ENCODE measurements at places on chromosomes 5 and 9.

GRCh38 chr5:58016877-58017276 lies 443.0 kb downstream of the PLK2 start:
- no peak for DNase-seq

- DNase-seq, result no peak
Observed at GRCh38 chr5:37248421-37248969, 681 bp downstream of the CPLANE1 start.

- DNase-seq, result no peak
Observed at GRCh38 chr9:36091026-36091953, 45.2 kb upstream of the GLIPR2 start.

GRCh38 chr5:102975457-102976182 lies 144.3 kb downstream of the GIN1 start:
- peak; percentile 9 for DNase-seq

DNA sequence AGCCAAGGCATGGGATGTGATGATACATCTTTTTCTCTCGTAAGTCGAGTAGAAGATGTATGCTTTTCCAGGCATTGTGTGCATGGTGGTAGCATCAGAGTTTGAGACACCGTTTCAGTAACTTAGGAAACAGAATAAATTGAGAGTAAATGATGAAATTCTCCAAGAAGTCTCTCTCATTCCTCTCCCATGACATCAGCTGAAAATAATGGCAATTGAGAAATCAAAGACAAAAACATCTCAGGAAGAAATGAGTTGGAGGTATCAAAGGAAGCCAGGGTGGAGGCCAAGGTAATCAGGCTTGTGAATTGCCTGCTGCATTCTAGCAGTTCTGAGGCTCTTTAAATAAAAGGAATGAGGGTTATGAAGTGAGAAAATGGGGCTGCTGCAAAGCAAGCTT lies 53.9 kb downstream of the SGCD start:
- no peak for DNase-seq

- DNase-seq, result no peak
Observed at GRCh38 chr9:106065136-106065535, 370.8 kb downstream of the TMEM38B start.

DNA sequence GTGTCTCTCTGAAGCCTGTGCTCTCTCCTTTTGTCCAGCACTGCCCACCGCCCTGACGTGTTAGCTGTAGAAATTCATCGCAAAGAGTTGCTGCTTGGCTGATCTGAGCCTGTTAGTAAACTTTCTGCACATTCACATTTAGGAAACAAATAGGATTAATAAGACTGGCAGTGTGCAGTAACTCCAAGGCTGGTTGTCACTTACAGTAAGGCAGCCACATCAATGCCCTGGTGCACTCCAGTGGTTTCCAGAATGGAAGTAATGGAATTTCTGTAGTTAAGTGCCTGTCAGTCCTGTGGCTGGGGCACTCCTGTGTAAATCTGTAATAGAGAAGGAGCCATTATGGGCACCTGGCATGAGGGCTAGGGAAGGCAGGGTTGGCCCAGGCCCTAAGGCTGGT lies 70.6 kb downstream of the DOCK2 start:
- DNase-seq, result no peak

GRCh38 chr5:72167804-72168203 lies 60.5 kb downstream of the MAP1B start:
- DNase-seq, result no peak

DNA sequence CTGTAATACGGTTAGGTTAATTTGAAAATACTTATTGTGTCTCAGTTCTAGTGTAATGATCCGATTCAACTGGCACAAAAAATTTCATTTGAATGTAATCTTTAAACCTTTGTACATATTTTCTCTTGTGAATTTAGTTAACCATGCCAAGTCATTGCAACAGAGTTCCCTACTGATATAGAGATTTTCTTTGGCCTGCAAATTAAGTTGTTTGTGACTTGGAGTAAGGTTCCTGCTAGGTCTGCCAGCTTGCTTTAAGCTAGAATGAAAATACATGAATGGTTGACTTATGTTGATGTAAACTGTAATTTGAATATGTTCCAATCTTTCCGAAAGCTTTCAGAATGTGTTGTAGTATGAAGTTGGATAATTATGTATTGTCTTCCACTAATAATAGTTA lies 1004.1 kb upstream of the EDIL3 start:
- DNase-seq, result no peak

DNA sequence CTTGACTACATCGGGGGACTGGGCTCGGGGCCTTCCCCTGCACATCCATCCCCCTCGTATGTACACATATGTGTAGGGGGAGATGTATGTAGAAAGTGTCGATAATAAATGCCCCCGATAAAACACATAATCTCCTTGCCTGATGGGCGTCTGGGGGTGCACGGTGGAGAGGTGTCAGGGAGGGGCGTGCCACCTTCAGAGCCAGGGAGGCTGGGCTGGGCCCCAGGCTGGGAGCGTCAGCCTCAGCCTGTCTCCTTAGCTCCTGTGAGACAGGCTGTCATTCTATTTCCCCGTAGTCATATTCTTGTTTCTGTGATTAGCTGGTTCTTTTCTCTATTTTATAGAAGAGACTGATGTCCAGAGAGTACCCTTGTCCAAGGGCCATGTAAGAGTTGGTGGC lies 4.7 kb upstream of the RXRA start:
- no peak for DNase-seq

GRCh38 chr9:133976887-133977286 lies 15.2 kb downstream of the VAV2 start:
- no peak for DNase-seq

DNA sequence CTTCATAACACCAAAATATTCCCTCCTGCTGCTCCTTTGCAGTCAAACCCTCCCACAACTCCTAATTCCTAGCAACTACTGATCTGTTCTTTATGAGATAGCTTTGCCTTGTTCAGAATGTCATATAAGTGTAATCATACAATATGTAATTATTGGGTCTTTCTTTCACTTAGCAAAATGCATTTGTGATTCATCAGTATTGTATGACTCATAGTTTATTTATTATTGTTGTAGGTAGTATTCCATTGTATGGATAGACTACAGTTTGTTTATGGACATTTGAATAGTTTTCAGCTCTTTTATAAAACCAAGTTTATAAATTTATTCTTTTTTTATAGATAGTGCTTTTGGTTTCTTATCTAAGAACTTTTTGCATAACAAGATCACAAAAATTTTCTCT lies 468.2 kb upstream of the KIF2A start:
- no peak for DNase-seq

DNA sequence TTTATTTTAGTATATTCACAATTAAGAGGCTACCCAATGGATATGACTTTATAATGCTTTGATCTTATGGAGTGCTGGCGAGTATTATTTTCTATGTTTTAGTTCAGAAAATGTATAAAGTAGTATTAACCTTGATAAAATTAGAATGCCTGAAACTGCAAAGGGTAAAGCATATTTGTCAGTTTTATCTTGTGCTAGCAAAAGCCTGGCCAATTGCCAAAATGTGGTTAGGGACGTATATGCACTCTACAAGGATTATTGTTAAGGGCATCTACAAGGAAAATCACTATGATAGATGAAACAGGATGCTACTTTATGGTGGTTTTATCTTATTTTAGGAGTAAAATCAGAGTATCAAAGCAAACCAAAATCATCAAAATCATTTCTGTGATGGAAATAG lies 281.7 kb downstream of the CCDC171 start:
- DNase-seq, result peak; percentile 12

GRCh38 chr9:72254901-72255545 lies 105.8 kb downstream of the GDA start:
- DNase-seq, result no peak

- no peak for DNase-seq
Observed at GRCh38 chr9:127570533-127571111, 41.5 kb upstream of the STXBP1 start.

GRCh38 chr5:119323601-119324000 lies 32.2 kb upstream of the TNFAIP8 start:
- DNase-seq, result no peak

- no peak for DNase-seq
Observed at GRCh38 chr9:95746408-95747180, 128.9 kb upstream of the ERCC6L2 start.

DNA sequence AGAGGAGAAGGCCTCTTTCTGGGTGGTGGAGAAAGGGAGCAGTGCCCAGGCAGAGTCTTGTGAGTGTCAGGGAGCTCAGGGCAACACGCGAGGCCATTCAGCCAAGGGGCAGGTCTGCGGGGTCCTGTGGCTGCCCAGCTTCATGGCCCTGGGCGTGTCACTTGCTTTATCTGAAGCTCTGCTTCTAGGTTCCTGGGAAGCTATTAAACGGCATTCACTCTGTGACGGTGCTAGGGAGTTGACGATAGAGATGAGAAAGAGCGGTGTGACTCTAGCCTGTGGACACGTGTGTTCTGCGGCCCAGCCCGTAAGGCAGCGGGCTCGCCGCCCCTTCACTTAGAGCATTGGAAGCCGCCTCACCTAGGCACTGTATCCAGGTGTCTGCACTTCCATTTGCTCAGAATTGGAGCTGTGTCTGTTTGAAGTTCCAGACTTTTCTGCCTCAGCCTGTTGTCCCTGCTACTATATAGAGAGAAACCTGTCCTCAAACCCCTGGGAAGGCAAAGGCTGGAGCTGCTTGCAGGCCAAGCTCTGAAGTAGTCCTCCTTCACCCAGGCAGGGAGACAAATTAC lies 88.3 kb downstream of the PHF2 start:
- DNase-seq, result no peak

DNA sequence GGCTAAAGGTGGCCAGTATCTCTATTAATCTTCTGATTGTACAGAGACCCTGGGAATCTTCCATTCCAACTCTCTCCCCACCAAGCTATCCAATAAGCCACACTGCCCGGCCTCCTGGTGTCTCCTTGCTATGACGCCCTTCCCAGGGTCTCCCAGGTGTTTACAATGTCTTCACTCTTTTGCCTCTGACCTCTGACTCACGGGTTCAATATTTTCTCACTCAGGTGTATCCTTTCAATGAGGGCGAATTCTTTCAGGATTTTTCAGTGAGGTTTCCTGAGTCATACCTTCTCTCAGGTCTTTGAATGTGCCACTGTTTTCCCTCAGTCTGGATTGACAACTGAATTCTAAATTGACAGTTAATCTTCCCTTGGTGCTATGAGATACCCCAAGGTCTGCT lies 53.7 kb upstream of the IRX4 start:
- DNase-seq, result no peak

- no peak for DNase-seq
Observed at GRCh38 chr5:149796030-149796429, 65.9 kb downstream of the PPARGC1B start.

DNA sequence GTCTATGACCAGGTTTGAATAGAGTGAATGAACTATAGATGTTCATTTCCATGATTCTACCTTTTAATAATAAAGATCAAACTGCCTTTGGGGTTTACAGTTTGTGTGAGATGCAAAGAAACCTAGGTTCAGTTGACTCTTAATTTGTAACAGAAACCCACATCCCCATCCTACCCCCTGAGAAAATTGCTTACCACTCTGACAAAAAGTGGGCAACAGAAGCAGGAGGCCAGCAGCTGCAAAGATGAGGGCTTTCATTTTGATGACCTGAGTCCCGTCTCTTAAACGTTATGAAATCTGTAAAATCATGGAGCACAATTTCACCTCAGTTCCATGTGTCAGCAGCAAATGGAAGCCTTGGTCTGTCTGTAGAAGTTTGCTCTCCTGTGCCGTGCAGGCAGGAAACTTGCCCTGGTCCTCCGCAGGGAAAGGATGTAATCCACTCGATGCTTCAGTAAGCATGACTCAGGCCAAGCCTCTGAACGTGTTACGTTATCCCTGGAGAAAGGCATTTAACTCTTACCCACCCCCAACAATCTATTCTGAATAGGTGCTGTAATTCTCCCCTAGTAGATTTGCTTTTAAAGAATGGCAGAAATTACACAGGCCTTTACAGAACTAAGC lies at the start of gene F2RL2:
TSS of gene F2RL2 (minus strand) at position 431 of the 624 bp plus-strand sequence. CDS start at position 258, 173 bp downstream.
- peak; percentile 76 for DNase-seq

- DNase-seq, result no peak
Observed at GRCh38 chr9:76690246-76690972, 73.8 kb upstream of the PCA3 start.

DNA sequence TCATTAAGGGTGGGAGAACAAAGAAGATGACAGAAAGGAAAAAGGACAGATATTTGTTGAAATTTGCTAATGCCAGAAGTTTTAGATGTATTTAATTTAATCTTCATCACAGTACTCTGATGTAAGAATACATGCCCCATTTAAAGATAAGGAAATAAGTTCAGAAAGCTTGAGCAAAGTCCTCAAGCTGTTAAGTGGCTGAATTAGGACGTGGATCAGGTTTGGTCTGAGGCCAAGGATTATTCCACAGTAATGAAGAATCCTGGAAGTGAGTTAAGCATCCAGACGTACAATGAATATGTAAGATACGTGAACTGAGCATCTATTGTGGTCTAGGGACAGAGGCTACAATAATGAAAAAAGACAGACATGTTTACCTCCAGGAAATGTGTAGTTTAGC lies 671.3 kb downstream of the PRELID2 start:
- no peak for DNase-seq

GRCh38 chr9:114641967-114642366 lies 15.6 kb downstream of the TEX53 start:
- no peak for DNase-seq

- DNase-seq, result no peak
Observed at GRCh38 chr5:78221964-78222451, 72.5 kb downstream of the AP3B1 start.

DNA sequence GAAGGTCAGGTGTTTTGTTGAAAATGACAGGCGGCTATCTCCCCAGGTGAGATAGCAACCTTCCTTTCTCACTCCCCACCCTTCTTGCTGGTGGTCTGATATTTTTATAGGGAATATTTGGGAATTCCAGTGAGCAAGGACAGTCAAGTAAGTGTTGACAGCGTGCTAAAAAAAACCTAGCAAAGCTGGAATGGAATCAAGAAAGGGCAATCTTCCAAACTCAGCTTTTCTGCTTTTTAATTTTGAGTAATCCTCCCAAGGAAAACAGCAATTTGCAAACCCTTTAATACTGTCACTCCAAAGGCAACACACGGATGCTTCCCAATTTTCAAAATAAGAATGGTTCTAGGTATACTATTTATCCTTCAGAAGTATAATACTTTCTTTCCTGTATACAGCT lies 143.7 kb upstream of the PCA3 start:
- DNase-seq, result no peak

- no peak for DNase-seq
Observed at GRCh38 chr5:180467989-180468731, 26.0 kb upstream of the CNOT6 start.

GRCh38 chr9:8895861-8896224 lies 1096.3 kb upstream of the DMAC1 start:
- no peak for DNase-seq

- no peak for DNase-seq
Observed at GRCh38 chr5:501831-502184, 22.4 kb downstream of the SLC9A3 start.

- DNase-seq, result no peak
Observed at GRCh38 chr9:89505911-89506310, 8.0 kb upstream of the SEMA4D start.
